Fibroblast of skin of back (primary cell): ENCODE measurements at places on chromosomes 16 and 17.

DNA sequence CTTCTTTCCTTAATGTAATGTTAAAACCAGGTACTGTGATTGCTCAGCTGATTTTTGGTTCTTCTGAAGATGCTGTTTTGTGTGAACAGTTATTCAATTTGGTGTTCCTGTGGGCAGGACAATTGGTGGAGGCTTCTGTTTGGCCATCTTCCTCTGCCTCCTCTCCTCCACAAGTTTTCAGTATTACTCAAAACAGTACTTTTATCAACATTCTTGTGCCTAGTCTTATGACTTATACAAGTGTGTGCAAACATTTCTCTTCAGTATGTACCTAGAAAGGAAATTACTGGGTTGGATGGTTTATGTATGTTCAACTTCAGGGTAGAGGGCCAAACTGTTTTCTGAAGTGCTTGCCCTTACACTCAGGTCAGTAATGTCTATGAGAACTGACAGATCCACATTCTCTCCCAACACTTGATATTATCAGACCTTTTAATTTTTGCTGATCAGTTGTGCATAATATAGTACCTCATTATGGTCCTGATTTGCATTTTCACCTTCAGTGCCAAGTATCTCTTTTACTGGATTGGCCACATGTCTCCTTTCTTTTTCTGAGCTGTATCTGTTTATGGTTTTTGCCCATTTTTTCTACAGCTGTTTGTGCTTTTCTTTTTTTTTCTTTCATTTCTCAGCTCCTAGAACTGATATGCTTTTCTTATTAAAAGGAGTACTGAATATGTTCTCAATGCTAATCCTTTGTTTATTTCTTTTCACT is 50.9 kb downstream of the ERCC4 start:
- DNase-seq, result no peak

DNA sequence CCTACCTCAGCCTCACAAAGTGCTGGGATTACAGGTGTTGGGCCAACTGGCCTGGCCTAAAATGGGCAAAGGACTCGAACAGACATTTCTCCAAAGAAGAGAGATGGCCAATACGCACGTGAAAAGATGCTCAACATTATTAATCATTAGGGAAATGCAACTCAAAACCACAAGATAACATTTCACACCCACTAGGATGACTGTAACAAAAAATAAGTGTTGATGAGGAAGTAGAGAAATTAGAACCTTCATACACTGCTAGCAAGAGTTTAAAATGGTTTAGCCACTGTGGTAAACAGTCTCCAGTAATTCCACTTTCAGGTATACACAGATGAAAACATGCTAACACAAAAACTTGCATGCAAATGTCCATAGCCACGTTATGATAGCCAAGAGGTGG is 5.7 kb downstream of the TMED6 start:
- DNase-seq, result no peak

DNA sequence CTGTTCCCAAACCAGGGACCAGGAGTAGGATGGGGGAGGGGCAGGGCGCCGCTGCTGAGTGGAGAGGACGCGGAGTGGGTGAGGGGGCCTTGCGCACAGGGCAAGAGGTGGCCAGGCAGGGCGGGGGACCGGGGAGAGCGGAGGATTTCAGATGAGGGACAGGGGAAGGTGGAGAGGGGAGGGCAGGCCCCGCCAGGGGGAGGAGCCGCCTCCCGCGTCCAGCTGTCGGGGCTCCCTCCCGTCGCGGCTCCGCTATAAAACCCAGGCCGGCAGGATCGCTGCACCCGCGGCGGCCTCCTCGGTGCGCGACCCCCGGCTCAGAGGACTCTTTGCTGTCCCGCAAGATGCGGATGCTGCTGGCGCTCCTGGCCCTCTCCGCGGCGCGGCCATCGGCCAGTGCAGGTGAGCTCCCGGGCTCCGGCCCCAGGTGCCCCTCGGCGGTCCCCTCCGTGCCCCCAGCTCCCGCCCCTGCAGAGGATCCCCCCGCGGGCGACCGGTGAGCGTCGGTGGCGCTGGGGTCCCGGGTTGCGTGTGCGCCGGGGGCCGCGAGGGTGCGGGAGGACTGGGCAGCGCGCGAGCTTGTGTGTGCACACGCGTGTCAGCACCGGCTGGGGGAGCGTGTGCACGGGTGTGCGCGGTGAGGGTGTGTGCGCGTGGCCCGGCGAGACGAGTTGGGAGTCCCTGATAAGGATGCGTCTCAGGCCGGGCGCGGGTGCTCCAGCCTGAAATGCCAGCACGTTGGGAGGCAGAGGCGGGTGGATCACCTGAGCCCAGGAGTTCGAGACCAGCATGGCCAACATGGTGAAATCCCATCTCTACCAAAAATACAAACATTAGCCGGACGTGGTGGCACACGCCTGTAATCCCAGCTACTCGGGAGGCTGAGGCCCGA is at the start of gene CA4:
Gene CA4 (plus strand): TSS at position 283 of the 892 bp plus-strand sequence. CDS start 62 bp downstream, at position 345.
- DNase-seq, result no peak

DNA sequence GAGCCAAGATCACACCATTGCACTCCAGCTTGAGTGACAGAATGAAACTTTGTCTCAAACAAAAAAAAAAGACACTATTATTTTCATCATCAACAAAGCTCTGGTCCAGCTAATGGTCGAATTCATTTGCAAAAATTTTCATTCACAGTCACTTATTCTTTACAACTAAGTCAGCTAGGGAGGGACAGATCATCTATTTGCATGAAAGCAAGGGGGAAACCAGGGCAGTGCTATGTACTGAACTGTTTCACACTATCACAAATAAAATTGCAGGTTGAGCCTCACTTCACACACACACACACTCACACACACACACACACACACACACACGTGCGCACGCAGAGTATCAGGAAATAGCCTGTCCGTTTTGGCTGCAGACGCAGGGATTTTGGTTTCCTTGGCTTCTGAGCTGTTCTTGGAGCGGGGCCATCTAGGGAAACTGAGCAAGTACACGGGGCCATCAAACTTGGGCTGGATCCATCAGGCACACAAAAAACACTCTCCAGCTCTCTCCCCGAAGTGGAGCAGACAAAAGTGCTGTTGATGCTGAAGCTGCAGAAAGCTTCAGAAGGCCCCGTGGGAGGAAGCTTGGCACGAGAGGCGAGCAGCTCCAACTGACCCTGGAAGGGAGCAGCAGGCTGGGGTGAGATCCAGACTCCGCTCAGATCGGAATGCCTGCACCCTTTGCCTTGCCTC is 44.3 kb upstream of the HELZ start:
- DNase-seq, result peak; percentile 43

DNA sequence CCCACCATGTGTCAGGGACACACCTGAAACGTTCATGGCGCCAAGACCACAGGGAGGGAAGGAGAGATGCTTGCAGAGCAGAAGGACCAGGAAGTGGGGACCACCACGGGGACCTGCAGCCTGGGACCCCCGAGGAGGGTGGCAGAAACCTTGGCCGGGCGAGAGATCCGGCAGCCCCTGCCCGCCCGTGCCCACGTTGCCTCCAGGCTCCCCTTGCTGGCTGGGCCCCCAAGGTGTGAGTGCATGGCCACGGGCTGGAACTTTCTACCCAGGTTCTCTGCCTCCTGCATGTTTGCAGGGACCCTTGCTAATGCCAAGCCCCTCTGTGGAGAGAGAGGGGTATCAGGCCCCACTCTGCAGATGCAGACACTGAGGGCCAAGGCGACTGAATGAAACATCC is 50.4 kb downstream of the USP22 start:
- DNase-seq, result no peak

GRCh38 chr17:27404676-27405075 is 51.6 kb upstream of the KSR1 start:
- no peak for DNase-seq

DNA sequence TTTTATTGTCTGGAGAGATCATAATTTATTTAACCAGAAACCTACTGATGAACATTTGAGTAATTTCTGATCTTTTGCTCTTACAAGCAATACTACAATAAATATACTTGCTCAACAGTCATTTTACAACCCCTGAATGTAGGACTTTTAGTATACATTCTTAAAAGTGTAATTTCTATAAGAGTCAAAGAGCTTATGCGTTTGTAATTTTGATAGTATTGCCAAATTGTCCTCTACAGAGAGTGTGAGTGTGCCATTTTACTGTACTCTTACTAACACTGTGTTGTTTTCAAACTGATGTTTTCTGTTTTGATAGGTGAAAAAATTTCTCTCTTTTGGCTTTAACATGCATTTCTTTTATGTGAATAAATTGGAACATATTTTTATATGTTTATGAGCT is 139.1 kb downstream of the FTO start:
- DNase-seq, result no peak

DNA sequence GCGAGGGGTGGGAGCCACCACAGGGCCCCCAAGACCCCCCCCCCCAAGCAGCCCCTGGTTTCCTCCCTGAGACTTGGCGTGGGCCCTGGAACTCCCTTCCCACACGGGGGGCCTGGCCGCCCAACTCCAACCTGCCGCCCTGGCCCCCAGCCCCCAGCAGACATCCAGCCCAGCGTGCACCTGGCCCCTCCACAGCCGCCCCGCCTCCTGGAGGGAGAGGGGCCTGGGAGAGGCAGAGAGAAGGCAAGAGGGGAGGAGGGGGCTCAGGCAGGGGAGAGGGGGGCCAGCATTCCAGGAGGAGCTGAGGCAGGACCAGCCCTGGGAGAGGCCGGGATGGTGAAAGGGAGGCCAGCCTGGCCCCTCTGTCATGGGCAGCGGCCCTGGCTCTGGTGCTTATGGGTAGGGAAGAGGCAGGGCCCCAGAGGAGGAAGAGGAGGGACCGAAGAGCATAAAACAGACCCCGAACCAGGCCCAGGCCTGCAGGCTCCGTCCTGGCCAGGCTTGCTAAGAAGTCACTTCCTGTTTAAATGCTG is 16.7 kb downstream of the IL34 start:
- DNase-seq, result no peak

DNA sequence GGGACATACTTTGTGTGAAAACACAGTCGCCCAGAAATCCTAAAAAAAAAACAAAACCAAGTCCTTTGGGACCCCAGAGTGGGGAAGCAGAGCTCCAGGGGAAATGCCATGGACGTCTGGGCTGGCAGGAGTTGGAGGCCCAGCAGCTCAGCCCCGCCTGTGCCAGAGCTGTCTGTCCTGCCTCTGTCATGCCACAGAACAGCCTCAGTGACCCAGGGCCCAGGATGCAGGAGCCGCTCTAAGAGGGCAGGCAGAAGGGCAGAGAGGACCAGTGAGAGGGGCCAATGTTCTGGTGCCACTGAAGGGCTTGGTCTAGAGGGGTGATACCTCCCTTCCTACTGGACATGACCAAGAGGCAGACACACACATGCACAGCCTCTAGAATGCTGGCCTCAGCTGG is 166.2 kb downstream of the C16orf78 start:
- peak; percentile 51 for DNase-seq
